ENCODE measurements at places on chromosomes 3 and 15.

DNA sequence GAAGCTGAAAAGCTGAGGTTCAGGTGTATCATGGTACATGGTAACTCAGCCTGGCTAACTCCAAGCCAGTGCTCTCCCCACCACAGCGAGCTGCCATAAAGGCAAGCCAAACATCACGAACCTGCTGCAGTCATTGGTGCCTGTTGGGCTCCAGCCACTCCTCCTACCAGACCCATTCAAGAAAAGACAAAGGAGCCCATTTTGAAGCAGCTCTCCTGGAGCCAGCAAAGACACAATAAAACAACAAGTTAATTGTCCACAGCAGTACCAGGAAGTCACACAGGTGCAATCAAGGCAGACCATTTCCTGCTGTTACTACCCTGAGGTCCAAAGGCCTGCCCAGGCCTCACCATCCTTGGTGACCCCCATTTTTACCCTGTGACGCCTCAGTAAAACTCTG, 77.6 kb downstream of the DAPK2 start:
- DNase-seq, result no peak

GRCh38 chr3:121545049-121545573, 677 bp downstream of the POLQ start:
- DNase-seq, result no peak

GRCh38 chr3:103991461-103992115, 1375.1 kb upstream of the ALCAM start:
- DNase-seq, result no peak

- no peak for DNase-seq
Measured at GRCh38 chr3:46206282-46207015, 1.7 kb downstream of the CCR1 start.
